ENCODE measurements at places on chromosomes 4 and X.

GRCh38 chr4:8308856-8309771 lies 39.6 kb downstream of the HTRA3 start:
- DNase-seq: no peak

GRCh38 chr4:3404546-3404945 lies 37.2 kb upstream of the HGFAC start:
- DNase-seq: no peak

- no peak for DNase-seq
Measured at GRCh38 chrX:12297353-12297752, 159.1 kb downstream of the FRMPD4 start.

GRCh38 chr4:47615385-47615784 lies 130.3 kb downstream of the ATP10D start:
- no peak for DNase-seq

GRCh38 chr4:42633605-42634388 lies 23.1 kb downstream of the ATP8A1 start:
- no peak for DNase-seq

DNA sequence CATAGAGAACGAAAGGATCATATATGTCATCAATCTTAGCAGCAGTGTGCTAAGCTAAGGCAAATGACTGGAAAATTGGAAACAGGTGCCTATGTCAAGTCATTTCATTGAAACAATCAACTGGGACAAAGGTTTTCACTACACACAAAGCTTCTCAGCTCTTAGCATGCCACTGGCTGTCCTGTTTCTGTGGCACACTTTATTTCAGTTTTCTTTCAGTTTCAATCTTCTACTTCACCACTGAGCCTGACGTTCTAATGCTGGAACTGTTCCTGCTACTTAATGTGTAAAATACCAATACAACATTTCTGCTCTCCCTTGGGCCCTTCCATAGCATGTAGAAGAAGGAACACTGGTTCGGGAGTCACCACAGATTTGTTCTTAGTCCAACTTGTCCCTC lies 378.3 kb upstream of the FMR1 start:
- no peak for DNase-seq

- DNase-seq: no peak
Measured at GRCh38 chr4:110196206-110196870, 2.1 kb downstream of the ELOVL6 start.

DNA sequence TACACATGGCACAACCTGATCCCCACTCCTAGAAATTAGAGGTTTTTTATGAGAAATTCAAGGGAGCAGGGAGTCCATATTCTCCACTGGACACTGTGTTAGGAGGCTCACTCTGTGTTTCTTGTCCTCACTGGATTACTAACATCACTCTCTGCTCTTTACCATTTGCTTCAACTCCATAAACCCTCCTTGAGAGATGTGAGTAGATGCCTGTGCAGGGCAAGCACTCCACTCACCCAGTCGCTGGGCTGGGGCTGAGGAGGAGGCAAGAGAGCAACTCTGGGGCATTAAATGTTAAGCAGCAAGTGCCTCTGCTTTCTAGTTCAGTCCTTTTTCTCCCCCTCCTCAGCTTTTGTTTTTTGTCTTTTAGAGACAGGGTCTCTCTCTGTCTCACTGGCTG lies 115.1 kb downstream of the LARP7 start:
- DNase-seq: no peak

DNA sequence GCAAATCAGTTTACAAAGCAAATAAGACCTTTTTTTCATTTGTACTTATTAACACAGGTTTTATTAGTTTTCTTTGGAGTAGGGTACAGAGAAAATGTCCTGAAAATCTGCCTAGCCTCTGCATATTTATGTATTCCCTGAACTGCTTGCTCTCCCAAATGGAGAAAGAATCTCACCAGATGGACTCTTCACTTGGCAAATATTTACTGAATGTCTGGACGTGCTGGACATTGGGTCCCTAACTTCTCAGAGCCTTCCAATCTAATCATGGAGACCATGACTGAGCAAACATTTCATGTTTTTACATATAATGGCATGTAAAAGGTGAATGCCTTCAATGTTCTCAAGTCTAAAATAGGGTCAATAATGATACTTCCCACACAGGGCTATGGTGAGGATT lies 126.0 kb downstream of the CHRDL1 start:
- DNase-seq: no peak

DNA sequence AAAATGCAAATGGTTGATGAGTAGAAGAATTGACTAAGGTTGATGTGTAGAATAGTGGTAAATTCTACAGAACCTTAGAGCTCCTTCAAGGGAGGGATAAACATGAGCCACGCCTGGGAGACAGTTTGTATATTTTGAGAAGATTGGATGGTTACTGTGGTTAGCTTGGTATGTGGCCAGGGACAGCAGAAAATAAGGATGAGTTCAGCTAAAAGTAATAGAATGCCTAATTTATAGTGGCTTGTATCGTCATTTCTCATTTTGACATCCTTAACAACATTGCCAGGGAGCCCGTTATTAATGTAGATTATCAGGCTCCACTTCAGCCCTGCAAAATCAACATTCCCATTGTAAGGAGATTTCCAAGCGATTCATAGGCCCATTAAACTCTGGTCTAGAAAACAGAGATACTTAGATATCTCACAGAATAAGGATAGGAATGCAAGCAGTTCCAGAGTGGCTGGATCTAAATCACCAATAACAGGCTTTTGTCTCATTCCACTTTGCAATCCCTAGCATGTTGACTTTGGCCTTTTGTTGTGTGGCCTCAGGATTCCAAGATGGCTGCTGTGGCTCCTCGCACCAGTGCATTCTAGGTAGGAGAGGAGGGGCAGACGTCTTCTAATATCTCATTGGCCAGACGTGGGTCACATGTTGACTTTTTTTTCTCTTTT lies 6.4 kb upstream of the PTTG2 start:
- peak; percentile 30 for DNase-seq

Data from skeletal muscle cell (primary cell).